ENCODE measurements at places on chromosomes 3 and 15. TPM values are rescaled to one million over a fixed set of nuclear protein-coding genes. Genes with fewer than 3 reads are reported as not detected.

Gene ZNF80
- total RNA-seq = not detected

Gene DUOX1
- 1.5 TPM for total RNA-seq

Gene OCA2
- 0.12 TPM for total RNA-seq

Gene TLR9
- not detected for total RNA-seq

Gene FBXW12
- 0.12 TPM for total RNA-seq

Gene NUP210
- under 0.01 TPM for total RNA-seq

Gene CIDEC
- total RNA-seq = not detected

All from hair follicle dermal papilla cell (primary cell).